ENCODE measurements at places on chromosomes 4 and X.

GRCh38 chr4:143986180-143986579, 33.0 kb downstream of the GYPB start:
- DNase-seq = no peak

DNA sequence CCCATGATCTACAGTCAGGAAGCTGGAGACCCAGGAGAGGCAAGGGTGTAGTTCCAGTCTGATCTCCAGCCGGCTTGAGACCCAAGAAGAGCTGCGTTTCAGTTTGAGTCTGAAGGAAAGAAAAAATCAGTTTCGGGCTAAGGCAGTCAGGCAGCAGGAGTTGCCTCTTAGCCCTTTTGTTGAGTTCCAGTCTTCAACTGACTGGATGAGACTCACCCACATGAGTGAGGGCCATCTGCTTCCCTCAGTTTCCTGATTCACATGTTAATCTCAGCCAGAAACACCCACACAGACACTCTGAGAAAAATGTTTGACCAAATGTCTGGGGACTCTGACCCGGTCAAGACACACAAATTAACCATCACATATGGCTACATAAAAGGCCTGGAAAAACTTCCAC, 73.6 kb upstream of the ELOVL6 start:
- DNase-seq = no peak

GRCh38 chrX:19683817-19684216, 168.5 kb upstream of the MAP3K15 start:
- no peak for DNase-seq

- no peak for DNase-seq
Observed at GRCh38 chrX:121666171-121666570, 618.8 kb downstream of the GLUD2 start.

- peak; percentile 41 for DNase-seq
Observed at GRCh38 chrX:144586756-144587155, 660.5 kb upstream of the SPANXN1 start.

DNA sequence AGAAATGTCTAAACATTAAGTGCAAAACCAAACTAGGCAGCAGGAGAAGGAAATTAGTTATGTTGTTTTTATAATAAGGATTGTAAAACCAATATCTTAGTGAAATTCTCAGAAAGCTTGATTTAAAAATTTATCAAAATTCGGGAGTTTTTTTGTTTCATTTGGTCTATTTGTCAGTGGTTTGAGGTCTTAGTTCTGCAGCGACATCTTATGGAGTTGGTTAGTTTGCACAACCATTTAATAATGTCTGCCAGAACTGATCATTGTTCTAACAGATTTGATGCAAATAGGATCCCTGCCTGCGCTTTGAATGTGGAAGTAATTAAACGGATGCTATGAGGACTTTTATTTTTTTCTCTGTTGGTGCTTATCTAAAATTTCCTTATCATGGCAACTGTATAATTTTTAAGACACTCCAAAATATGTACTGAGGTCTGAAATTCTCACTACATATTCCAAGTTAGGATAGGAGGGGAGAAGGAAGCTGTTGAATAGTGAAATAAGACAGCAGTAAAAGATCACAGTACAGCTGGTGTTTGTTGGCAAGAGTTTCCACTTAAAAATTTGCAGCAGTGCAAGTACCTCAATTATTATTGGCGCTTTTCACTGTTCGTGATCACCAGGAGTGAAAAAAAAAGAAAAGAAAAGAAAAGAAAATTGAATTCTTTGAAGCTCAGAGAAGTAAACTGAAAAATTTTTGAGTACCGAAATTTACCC, 2521.4 kb downstream of the ARAP2 start:
- peak; percentile 75 for DNase-seq

- no peak for DNase-seq
Observed at GRCh38 chr4:5758741-5759140, 47.7 kb downstream of the EVC start.

GRCh38 chr4:80233390-80233789, 33.1 kb upstream of the FGF5 start:
- no peak for DNase-seq

- peak; percentile 12 for DNase-seq
Observed at GRCh38 chr4:48778431-48779094, 1.5 kb downstream of the FRYL start.

- no peak for DNase-seq
Observed at GRCh38 chr4:151675411-151675971, 85.3 kb downstream of the GATB start.

DNA sequence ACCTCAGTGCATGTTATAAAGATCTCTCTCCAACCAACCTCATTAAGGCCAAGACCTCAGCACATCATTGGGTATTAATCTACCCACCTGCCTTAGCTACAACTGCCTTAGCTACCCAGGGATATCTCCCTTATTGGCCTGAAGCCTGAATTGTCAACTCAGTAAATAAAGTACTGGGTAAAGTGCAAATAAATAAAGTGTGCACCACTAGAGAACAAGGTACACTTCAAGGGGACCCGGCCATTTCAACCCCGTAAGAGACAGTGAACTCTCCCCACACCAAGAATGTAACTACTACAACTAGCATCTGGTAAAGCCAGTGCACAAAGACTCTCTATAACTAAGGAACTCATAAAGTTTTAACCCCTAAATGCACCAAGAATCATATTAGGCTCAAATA, 61.7 kb upstream of the POU3F4 start:
- no peak for DNase-seq

DNA sequence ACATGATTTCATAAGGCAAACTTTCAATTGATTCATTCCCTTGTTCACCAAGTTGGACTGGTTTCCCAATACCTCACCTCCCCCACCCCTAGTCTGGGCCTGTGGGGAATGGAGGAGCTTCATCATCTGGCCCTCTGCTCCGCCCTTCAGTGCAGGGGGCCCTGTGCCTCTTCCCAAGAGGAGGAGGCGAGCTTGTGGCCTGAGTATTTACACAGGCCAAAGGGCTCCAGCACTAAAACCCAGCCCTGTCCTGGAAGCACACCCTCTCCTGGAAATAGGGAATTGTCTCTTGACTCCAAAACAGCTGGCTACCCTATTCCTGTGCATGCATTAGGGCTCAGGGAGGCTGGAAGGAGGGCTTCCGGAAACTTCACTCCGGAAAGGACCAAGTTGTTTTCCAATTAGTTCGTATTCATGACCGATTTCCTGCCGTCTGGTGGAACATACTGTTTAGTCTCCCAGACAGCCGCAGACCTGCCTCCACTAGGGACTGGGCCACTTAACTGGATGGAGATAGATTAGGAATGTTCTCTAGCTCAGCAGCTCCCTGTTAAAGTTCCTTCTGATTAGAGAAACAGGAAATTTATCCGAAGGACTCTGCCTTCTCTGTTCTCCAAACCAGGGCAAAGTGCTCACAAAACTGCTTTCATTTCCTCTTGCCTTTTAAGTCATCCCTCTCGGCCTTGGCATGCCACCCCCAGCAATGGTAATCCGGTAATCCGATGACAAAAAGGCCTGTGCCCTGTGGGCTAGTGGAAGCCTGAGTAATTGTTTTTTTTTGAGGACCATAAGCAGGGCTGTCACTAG, 5.8 kb downstream of the SRPX2 start:
- DNase-seq = no peak

- DNase-seq = no peak
Observed at GRCh38 chr4:165542476-165542875, 163.7 kb downstream of the CPE start.

DNA sequence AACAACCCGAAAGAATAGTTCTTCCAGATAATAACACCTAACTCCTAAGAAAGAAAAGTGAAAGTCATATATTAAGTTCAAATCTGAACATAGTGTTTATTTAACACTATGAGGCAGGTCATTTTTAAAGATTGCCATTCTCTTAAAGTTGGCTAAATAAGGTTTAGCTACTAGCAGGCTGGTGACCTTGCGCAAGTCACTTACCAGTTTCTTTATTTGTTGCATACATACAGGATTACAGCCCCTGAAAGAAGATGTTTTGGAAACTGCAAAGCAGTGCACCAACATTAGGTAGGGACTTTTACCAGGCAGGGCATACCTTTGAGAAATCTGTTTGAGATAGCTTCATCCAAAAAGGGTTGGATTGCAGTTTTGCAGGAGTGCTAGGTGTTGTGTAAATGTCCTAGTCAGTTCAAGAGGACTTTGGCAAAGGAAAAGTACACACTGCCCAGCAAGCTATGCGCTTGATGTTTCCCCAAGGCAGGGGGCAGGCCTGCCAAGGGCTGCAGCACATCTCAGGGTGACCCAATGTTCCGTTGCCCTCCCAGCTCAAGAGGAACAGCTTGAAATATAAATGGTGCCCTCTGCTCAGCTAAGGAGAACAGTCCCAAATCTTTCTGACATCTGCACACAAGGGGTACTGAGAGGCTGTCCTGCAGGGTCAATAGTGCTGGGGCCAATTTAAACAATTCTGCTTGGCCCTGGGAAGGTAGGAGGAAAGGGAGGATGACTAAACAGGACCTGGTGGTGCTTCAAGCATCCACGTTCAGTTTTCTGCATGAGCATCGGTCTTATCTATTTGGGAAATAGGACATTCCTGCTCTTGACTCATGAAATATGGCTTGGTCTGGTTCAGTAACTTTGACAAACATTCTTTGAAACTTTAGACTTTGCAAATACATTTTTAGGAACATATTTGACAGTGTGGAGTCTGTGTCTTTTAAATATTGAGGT, 130.8 kb downstream of the COL4A6 start:
- DNase-seq = no peak

GRCh38 chr4:28677808-28678207, 1817.2 kb downstream of the STIM2 start:
- DNase-seq = no peak

DNA sequence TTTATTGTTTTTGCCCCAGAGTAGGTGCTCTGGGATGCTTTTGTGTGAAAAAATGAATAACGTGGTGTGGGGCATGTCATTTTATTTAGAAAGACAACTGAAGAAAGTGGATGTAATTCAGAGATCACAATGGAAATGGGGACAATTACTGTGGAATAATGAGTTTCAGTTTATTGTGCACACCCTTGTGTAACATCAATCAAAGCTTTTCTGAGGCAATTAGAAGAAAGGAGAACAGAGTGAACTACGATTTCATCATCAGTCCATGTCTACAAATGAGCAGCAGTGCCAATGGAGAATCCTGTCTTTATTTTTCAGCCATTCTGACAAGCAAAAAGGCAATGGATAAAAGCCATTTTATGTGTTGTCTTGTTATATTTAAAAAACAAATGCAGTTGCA, 339.2 kb downstream of the TMA16 start:
- no peak for DNase-seq

- DNase-seq = no peak
Observed at GRCh38 chr4:96260064-96260682, 420.3 kb downstream of the PDHA2 start.

DNA sequence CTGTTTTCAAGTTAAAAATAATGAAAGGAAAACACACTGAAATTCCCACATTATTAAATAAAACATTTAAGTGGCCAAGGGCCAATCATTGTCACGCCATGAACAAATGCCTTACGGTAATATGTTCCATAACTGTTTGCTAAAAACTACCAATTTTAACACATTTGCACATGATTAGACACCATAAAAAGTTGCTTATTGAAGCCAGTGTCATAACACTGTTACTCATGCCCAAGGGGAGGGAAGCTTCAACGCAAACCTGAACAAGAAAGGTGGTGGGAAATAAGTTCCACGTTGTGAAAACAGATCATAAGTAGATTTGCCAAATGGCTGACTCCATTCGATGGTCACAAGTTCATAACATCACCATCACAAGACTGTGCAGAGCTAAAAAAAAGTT, 739.3 kb upstream of the FAM241A start:
- DNase-seq = no peak

DNA sequence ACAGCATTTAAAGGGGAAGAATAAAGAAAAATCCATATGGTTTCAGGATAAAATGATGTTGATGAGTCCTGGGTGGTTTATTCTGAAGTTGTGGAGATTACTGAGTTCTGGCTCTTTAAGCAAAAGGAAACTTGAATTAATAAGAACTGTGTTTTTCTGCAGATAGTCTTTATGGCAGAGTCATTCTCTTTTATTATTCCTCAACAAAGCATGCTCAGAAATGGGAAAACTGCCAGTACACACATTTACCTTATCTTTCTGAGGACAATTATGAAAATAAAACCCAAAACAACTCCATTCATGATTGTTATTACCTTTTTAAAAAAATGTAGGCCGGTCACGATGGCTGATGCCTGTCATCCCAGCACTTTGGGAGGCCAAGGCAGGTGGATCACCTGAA, 58.5 kb downstream of the ADD1 start:
- DNase-seq = no peak

GRCh38 chr4:105305019-105305836, 158.6 kb downstream of the TET2 start:
- no peak for DNase-seq

- DNase-seq = no peak
Observed at GRCh38 chr4:109007976-109008375, 245.1 kb upstream of the ETNPPL start.

DNA sequence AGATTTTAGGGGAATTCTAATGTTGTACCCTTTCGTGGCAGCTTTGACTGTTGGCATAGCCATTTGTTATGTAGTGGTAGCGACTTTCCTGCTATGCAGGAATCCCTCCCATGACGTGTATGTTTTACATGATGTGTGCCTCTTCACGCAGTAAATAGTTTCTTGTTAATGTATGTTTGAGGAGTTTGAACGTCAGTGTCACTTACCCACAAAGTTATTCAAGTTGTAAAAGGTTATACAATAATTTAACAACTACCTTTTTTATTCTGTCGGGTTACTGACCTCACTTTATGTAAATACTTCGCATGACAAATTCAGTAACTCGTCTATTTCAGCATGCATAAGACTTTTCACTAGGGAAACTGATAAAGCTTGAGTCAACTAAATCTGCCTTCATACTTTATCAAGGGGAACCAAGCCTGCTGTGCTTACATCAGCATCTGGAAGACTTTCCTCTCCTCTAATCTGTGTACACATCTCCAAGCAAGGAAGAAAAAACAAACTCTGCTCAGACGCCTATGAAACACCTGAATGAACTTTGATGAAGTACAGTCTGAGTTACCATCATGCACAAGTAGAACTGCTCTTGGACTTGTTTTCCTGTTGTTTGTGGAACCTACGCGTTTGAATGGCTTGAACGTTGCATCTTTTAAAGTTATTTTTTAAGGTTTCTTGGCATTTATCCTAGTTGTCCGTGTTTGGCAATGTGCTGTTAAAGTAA, 61.2 kb downstream of the SLC9A6 start:
- no peak for DNase-seq

- peak; percentile 93 for DNase-seq
Observed at GRCh38 chrX:23656091-23656490, 11.2 kb upstream of the PRDX4 start.

- DNase-seq = no peak
Observed at GRCh38 chrX:107683124-107683895, 55.0 kb downstream of the PRPS1 start.

- no peak for DNase-seq
Observed at GRCh38 chr4:183807420-183808096, 97.5 kb upstream of the STOX2 start.

- DNase-seq = no peak
Observed at GRCh38 chrX:139200793-139201192, 329.7 kb upstream of the F9 start.

GRCh38 chr4:140257461-140258305, 103.7 kb upstream of the MAML3 start:
- DNase-seq = peak; percentile 75

Measured in NCI-H1105 treated with DMSO at 0.1 percent for 48 hours (cell line).